ENCODE measurements at places on chromosomes 16 and 17. TPM values are rescaled to one million over a fixed set of nuclear protein-coding genes. Genes with fewer than 3 reads are reported as not detected.

- no peak for DNase-seq
Measured at GRCh38 chr17:81031566-81032550, 3.1 kb upstream of the BAIAP2 start.

GRCh38 chr17:16877099-16877498 is 94.8 kb downstream of the TNFRSF13B start:
- no peak for DNase-seq

- DNase-seq = no peak
Measured at GRCh38 chr17:79080349-79080748, 5.7 kb downstream of the ENGASE start.

- DNase-seq = no peak
Measured at GRCh38 chr16:68744744-68745280, 7.7 kb downstream of the CDH1 start.

- DNase-seq = no peak
Measured at GRCh38 chr17:50798424-50799288, 31.3 kb upstream of the ANKRD40CL start.

GRCh38 chr16:12002447-12003006 is 26.0 kb downstream of the SNX29 start:
- peak; percentile 56 for DNase-seq

GRCh38 chr16:69531988-69532387 is 33.8 kb upstream of the NFAT5 start:
- DNase-seq = no peak

PTX4 gene
- not detected for total RNA-seq

All from frontal cortex (tissue), 4 donors.